Activated CD4-positive, CD25-positive, alpha-beta regulatory T cell (primary cell): ENCODE measurements at places on chromosomes 5 and 9.

GRCh38 chr5:154993461-154993860, 20.1 kb upstream of the KIF4B start:
- no peak for DNase-seq

- no peak for DNase-seq
Measured at GRCh38 chr5:139660923-139661814, 13.0 kb downstream of the CXXC5 start.

GRCh38 chr9:7246917-7247522, 489.2 kb downstream of the KDM4C start:
- DNase-seq, result no peak

DNA sequence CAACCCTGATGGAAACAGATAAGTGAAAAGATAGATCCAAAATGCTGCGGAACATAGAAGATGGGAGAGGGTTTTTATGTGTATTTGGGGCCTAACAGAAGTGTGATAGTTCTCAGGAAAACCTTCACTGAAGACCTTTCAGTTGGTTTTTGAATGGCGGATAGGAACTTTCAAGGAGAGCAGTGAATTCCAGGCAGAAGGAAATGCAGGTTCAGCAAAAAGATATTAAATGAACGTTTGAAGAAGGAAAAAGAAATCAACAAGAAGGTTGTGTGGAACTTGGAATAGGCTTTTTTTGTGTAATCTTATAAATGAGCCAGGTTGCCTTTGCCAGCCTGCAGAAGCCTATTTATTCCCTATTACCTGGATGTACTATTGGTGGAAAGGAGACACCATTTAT, 2.1 kb downstream of the PPIP5K2 start:
- DNase-seq, result no peak

DNA sequence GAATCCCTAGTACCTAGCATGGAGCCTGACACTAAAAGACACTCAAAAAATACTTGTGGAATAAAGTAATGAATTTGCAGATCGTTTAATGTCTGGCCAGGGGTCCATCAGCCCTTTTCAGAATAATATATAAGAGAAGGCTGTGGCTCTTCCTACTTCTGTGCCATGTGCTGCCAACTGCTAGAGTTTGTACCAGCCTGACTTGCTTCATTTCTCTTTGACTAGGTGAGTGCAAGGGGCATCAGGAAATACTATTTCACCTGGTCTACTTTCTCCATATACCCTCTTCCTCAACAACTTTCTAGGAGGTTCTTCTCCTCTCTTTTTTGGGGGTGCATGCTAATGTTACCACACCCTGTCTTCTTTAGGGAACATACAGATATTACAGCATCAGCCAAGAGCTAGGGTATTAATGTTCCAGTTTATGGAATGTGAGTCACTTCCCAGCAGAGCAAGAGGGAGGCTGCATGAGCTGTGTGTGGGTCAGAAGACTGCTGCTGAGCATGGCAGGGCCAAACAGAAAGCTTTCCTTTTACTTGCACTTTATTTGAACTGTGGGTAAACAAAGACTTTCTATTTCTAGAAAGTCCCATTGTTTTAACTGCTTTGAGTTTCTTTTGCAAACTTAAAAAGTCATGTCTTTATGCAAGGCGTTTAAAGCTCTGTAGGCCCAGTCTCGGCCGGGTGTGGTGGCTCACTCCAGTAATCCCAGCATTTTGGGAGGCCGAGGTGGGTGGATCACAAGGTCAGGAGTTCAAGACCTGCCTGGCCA, 158.9 kb downstream of the ADAMTSL1 start:
- DNase-seq, result no peak

GRCh38 chr9:121222524-121223171, 21.0 kb upstream of the RAB14 start:
- no peak for DNase-seq

GRCh38 chr5:78778538-78778937, 130.0 kb upstream of the LHFPL2 start:
- no peak for DNase-seq

GRCh38 chr9:1673300-1673699, 341.8 kb upstream of the SMARCA2 start:
- DNase-seq, result no peak

DNA sequence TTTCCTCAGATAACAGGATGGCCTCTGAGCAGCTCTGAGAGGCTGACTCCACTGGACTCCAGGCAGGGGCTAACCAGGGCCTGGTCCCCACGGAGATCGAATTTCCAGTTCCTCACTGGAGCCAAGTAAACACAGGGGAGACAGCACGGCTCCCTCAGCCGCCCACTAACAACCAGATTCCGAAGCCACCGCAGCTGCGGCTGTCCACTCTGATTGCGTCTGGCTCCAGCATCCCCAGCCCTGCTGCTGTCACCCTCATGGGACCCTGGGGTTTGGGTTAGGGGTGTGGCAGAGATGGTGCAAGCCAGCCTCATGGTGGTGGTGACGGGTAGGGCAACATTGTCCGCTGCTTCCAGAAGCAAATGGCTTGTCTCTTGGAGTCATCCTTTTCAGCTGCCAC, 172.6 kb downstream of the RGS3 start:
- no peak for DNase-seq

- no peak for DNase-seq
Measured at GRCh38 chr5:62560786-62561185, 17.8 kb upstream of the LRRC70 start.

GRCh38 chr5:77569409-77569808, 69.1 kb downstream of the OTP start:
- no peak for DNase-seq

DNA sequence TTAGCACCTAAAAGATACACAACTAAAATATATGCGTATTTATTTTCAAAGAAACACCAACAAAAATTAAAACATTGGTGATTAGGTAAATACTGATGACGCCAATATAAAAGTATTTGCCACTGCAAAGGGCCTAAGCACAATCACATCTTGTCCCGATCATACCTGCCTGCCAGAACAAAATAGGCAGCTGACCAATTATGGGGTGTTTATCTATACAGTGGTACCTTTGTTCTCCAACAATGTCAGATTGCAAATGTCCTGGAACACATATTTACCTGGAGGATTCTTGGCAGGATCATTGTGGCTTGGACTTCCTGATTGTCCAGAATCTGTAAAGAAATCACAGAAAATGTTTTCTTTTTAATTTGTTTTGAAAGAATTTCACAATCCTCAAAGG, 134.5 kb downstream of the NFIB start:
- DNase-seq, result no peak

- DNase-seq, result no peak
Measured at GRCh38 chr9:97721396-97721795, 24.3 kb upstream of the XPA start.

DNA sequence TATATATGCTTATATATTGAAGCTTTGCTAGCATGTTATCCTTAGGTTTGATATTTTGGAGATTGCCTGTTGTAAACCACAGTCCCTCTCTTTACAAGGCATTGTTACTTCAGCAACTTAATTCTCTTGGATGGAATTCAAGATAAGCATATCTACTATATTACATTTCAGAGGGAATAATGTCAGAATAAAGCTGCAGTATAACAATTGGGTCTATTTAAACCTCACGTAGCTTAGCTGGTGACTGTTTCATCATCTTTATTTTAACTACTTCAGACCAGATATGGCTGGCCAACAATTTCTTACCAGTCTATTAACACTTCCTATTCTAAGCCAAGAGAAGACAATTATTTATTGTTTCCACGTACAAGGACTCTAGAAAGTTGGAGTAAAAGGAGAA, 27.1 kb downstream of the ZCCHC10 start:
- no peak for DNase-seq

DNA sequence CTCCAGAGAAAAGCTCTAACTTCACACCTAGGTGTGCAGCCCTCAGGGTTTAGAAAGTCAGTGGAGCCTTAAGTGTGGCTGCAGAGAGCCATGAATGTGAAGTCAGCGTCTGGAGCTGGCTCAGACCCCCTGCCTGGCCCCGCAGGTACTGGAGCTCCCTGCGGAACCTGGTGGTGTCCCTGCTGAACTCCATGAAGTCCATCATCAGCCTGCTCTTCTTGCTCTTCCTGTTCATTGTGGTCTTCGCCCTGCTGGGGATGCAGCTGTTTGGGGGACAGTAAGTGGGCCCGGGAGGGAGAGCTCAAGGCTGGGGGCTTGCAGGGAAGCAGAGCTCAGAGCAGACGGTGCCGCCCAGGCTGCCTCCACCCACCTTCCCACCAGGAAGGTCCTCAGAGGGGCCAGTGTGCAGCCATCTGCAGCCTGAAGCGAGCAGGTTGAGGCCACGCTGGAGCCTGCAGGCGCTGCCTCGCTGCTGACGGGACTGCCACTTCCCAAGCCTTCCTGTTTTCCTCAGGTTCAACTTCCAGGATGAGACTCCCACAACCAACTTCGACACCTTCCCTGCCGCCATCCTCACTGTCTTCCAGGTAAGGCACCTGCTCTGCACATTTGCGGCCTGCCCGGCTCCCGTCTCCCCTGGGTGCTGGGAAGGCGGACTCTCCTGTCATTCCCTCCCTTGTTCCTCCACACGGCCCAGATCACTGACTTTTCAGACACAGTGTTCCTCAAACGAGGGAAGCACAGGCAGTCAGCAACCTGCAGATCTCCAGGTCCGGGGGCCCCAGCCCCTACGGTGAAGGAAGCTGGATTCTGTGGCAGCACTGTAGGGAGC, 108.9 kb downstream of the CACNA1B start:
- no peak for DNase-seq

GRCh38 chr5:73417303-73418034, 31.1 kb downstream of the FOXD1 start:
- DNase-seq, result no peak

DNA sequence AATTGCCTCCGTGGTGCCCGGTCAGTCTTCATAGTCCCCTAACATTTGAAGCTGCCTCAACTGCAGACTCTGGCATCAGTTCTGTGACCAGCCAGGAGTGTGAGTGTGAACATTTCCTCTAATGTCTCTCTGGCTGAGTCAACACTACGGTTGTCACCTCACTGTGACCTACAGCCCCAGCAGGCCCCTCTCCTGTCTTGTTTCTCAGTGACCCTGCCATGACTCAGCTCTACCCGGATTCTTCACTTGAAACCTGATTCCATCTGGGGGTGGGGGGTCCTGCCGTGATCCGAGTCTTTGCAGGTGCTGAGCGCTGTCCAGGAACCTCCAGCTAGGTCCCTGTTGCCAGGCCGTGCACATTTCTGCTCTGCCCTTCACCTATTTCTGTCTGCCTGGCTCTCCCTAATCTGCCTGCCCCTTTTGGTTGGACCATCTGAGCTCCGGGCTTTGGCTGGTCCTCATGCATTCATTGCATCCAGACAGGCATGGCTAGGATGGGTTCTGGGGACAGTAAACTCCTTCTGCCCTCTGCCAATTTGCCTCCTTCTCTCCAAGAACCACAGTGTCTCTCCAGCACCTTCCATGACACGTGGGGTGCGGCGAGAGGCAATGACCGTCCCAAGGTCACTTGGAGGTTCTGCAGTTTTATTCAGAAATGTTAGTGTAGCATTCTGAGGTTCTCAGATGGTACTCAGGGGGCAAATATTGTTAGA, 24.2 kb downstream of the STC2 start:
- DNase-seq, result no peak

DNA sequence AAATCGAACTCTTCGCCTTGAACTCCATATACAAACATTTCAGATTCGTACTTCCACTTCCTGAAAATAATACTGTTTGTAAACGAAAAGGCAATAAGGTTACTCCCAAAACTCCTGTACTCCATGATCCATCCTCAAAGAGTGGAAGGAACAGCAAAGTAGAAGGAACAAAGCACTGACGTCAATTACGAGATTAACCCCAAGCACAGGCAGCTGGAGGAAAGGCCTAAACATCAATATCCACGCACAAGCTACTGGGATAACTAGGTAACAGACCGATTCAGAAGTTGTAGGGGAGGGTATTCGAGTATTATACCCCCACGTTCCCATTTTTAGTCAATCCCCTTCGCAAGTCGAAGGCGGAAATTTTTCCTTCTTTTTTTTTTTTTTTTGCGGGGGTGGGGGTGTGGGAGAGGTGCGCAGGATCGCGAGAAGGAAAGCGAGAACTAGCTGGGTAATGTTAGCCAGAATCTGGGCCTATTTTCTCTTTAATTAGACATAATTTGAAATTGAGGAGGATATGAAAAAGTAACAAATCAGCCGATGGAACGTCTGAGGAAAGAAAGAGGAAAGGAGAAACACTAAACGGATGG, 909 bp downstream of the AFF4 start:
- no peak for DNase-seq

- DNase-seq, result no peak
Measured at GRCh38 chr5:60842871-60843385, 1.1 kb downstream of the ELOVL7 start.

GRCh38 chr5:143782588-143783386, 29.2 kb upstream of the HMHB1 start:
- DNase-seq, result no peak

DNA sequence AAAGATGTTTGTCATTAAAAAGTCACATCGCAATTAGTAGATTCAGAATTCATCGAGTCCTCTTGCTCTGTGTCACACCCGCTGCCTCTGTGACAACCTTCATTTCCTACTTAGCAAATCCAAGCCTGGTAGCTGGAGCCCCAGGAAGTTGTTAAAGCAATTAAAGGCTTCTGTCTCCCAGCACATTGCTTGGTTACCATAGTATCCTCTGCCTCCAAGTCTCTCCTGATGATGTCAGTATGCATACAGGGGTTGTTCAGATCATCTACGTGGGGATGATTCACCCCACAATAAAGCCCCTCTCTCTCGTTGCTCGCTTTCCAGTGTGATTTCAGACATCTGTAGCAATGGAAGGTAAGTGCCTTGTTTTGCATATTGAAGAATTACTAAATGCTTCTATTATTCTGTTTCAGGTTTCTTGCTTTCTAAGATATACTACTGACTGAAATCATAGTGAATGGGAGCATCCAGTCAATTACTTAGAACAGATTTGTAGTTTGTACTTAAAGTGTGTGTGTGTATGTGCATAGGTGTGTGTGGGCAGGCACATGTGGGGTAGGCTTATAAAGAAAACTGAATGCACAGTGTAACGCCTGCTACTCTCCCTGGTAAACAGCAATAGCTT, 52.9 kb downstream of the PAM start:
- no peak for DNase-seq

DNA sequence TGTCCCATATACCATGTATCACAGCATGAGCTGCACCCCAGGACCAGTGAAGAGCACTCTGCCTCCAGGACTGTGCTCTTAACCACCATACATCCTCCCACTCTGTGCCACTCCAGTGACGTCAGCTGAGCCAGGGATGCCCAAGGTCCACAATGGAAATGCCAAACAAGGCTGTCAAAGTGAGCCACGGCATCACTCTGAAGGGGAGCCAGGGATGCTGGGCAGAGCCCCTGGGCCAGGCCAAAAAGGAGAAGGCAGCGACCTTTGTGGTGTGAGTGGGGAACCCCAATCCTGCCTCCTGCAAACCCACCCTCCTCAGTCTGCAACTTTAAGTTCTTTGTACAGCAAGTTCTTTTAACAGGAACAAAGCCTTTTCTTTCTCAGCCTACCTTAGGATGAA, 242.7 kb downstream of the SYK start:
- no peak for DNase-seq
